ENCODE measurements at places on chromosomes 6 and 20.

- no peak for DNase-seq
Observed at GRCh38 chr6:30244560-30244959, 31.4 kb upstream of the TRIM26 start.

DNA sequence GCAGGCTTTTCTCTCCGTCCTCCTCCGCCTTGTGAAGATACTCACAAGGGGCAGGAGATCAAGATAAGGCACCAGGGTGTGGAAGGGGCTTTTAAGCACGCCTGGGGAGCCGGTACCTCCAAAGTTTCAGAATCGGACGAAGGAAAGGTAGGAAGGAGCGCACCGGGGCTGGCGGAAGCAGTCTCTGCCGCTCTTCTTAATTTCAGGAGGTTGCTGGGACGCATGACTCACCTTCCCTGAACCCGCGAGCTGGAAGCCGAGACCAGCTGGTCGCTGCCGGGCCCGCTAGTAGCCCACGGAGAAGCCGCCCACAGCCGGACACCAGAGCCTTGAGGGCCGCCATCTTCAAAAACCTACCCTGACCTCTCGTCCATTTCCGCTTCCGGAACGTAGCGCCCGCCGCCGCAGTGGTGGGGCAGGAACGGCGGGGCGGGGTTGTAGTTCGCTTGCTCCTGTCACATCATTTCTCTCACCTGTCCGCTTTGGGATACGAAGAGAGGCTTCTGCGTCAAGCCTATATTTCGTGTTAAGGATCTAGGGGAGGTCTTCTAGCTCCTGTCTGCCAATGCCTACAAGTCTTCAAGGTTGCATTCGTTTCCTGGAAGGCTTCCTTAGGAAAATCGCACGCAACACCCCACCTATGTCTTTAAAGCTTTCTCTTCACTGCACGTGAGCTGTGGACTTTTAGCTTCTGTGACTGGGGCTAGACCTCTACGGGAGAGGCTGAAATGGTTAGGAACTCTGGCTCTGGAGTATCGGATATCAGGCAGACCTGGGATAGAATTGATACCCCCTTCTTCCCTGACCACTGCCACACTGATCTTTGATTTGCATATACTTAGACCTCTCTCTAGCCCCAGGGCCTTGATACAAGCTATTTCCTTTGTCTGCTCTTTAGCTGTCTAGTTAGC, at the start of gene MRPS18A:
Gene MRPS18A (minus strand): TSS at position 355 of the 911 bp plus-strand sequence. CDS start 12 bp downstream, at position 343.
- DNase-seq = peak; percentile 86

DNA sequence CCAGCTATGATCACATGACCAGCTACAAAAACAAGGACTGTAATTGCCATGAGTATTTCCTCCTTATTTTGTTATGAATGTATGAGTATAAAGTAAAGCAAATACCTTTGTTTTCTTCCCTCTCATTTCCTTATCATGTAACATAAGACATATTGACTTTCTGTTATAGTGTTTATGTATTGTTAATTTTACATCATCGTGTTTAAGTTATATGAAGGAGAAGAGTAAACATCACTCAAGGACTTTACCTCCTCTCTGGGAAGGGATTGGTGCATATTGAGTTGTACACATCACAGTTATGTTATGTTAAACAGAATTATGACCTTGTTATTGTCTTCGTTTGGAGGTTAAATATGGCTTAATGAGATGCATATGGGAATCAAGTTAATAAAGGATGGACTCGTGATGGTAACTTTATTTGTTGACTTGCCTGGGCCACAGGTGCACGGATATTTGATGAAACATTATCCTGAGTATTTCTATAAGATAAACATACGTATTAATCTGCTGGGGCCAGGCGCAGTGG, 57.3 kb upstream of the CNKSR3 start:
- no peak for DNase-seq

DNA sequence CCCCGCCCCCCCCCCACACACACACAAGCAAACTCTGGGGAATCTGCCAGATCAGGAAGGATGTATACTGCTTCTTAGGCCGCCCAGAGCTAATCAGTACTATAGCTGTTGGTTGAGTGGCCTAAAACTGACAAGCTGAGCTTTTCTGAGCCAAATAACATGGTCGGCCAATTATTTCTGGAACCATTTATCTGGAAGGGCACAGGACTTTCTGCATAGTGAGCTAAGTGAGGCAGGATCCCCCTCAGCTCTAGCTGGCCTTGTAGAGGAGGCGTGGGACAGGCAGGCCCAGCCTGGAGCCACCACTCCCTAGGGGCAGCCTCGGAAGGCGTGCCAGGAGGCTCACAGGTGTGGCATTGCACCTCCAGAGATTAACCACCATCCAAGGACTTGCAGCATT, 200.1 kb downstream of the TMEM242 start:
- no peak for DNase-seq

DNA sequence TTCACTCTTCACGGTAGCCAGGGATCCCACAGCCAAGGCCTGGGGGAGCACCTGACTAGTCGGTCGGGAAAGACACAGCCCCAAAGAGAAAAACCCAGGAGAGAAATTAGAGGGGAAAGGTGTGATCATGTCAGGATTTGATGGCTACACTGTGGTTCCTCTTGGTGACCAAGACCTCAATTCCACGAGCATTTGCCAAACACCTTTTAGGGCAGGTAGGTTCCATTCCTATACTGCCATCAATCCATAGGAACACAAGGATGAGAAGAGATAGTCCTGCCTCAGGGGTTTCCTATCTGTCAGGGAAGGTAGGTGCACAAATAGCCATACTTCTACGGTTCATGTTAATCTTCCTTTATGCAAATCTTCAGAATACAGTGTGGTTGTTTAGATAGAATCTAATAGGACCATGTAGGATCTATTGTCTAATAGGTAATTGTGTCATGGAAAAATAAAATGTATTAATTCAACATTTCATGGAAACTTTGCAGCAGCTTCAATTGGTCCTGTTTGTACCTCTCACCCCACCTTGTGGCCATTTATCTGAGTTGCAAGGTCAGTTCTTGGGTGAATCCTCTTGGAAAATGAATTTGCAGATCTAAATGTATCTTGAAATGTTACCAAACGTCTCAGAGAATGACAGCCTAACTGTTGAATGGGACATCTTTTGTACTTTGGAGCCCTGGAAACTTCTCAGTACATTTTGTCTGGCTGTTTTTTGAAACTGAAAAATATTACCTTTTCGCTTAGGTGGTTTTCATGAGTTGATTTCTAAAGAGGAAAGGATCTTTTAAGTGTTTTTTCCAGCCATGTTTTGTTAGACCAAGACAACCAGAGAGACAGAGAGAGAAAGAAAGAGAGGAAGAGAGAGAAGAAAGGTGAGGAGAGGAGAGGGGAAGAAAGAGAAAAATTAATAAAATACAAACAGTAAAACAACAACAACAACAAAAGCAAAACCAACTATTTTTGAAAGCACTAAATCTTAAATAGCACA, 33.7 kb upstream of the IYD start:
- no peak for DNase-seq

DNA sequence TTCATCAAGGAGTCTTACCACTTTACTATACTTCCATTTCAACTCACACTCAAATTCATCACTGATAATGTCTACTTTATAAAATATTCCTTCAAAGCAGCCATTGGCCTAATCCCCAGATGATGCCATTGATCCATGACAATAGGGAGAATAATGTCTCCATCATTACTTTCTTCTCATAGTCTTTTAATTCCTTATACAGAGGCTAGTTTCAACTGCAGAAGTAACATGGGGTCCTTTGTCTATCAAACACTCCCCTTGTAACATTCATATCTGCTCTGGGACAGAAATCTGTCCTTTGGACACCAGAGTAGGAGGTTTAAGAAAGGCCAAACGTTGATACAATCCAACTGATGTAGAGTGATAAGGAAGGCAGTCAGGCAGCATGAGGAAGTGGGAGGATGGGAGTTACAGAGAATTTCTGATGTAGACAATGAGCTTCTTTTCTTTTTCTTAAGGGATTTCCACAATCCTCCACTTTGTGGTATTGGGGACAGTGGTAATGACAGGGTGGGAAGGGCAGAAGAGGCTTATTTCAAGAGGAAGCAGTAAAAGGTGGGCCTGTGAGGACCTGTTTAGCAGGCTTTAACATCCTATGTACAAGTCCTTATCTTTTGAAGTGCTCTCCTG, 18.9 kb upstream of the HLA-DOA start:
- no peak for DNase-seq

DNA sequence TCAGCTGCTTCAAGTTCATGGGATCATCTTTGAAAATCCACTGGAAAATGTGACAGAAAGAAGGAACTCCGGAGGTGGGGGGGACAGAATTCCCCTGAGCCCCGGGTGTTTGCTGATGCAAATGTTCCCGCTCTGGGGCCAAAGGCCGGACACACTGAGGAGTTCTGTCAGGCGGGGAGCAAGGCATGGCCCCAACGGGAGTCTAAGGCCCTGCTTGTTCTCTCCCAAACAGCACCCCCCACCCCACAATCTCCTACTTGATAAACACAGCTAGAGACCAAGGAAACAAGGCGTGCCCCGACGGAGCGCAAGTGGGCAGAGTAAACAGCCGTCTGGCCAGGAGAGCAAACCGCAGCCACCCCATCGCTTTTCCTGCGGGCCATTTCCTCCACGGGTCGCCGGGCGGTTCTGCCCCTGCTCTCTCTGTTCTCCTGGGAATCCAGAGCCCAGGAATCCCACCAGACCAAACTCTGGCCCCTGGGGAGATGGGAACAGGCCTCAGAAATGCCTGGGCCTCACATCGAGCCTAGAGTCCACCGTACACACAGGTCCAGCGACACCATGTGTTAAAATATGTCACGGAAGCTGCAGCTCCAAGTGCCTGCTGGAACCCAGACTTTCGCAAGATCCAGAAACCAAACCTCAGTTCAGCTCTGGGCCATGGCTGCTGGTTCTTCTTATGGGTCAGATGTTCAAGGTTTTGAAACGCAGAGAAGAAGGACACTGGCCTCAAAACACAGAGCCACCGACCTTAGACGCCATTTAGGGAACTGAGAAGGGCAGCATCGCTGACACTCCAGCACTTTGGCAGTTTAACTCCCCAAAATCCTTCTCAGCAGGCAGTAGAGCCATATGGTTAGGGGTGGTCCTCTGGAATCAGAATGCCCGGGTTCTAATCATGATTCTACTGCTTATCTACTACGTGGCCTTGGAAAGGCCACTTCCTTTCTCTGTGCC, 104.2 kb downstream of the PREX1 start:
- peak; percentile 41 for DNase-seq

DNA sequence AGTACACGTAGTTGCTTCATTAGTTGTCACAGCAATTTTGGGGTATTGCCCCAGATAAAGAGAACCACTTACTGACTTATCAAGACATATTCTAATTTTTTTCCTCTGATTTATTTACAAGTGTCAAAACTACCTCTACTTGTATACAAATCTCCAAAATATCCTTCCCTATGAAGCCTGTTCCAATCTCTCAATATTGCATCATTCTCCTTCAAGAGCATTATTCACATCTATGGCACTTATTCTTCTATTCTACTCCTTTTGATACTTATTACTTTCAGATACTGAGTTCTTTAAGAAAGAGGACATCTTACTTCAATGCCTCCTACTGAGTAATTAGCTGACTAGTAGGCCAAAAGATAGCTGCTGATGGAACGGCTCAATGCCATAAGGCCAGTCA, 105.2 kb downstream of the SMLR1 start:
- DNase-seq = no peak

DNA sequence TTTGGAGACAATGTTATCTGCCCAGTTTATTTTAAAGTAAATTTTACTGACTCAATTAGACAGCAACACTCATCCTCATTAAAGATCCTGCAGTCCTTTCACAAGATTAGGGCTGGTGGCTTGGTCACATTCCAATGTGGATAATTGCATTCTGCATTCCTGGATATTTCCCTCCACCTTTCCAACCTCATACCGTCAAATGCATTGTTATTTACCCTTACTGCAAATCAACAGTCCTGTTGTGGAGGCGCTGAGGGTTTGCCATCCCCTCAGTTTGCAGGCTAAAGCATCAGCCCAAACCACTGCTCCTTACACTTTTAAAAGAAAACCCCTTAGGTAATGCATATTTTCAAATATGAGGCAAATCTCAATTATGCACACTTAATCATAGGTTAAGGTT, 5.4 kb downstream of the CITED2 start:
- DNase-seq = no peak

DNA sequence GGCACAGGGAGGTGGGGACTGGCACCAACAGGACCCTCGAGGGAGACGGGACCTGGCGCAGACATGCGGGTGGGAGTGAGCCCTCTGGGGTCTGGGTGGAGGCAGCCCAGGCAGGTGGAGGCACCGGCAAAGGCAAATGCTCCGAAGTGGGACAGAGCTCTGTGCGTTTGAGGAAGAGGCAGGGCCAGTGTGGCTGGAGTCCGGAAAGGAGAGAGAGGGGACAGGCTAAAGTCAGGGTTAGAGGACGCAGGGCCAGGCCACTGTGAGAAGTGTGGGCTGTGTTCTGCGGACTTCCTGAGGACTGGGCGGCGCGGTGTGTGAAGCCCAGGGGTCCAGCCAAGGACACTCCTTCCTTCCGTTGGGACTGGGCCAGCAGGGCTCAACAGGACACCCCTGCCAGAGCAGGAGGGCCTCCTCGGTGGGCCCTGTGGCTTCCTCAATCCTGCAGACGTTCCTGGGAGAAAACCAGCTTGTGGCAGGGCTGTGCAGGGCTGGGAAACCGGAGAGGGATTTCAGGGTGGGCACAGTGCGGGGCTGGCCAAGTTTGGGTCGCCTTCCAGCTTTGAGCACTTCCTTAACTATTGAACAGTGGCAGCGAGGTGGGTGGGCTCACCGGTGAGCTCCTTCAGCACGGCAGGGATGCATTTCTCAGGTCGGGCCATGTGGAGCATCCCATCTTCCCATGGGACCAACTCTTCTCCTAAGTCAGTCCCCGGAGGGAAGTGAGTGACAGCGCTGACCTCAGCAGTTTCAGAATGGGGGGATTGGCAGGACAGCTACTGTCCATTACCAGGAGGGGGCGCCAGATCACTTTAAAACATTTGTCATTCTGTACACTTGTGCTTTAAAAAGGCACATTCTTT, 22.5 kb downstream of the MOCS3 start:
- DNase-seq = no peak

GRCh38 chr6:108714101-108714765, 134.0 kb upstream of the ARMC2 start:
- DNase-seq = no peak

DNA sequence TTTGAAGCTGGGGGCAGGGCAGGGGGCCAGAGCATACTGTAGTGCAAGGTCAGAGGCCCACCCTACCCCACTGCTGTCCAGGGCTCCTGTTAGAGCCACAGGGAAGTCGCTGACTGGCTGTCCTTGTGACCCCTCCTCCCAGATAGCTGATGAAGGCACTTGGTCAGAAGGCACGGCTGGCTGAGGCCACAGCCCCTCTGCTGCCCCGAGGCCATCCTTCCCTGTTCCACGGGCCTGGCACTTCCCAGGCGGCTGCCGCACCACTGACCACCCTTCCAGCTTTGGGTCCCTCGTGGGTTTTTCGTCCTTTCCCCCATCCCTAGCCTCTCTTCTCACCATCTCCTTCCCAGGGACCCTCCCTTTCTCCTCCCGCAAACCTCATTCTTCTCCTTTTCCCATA, 9.2 kb upstream of the EMILIN3 start:
- no peak for DNase-seq

DNA sequence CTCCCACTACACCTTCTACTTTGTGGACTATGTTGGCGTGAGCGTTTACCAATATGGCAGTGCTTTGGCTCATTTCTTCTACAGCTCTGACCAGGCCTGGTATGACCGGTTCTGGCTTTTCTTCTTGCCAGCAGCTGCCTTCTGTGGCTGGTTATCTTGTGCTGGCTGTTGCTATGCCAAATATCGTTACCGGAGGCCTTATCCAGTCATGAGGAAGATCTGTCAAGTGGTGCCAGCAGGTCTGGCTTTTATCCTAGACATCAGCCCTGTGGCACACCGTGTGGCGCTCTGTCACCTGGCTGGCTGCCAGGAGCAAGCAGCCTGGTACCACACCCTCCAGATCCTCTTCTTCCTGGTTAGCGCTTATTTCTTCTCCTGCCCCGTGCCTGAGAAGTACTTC, 16.5 kb upstream of the EFHC1 start:
- no peak for DNase-seq
